ENCODE measurements at places on chromosomes 5 and 9. TPM values are rescaled to one million over a fixed set of nuclear protein-coding genes. Genes with fewer than 3 reads are reported as not detected.

GRCh38 chr9:87193925-87194868, 246.9 kb upstream of the GAS1 start:
- no peaks in the 10 kb centered on the region for H3K36me3 ChIP-seq
- DNase-seq: no peak
- H3K27ac ChIP-seq: no peak overlapping the region
- H3K27me3 ChIP-seq: peaks cover 13% of the 10 kb centered on the region
- no peaks in the 10 kb centered on the region for H3K4me1 ChIP-seq

- no peak overlapping the region for H3K4me3 ChIP-seq
- no peaks in the 10 kb centered on the region for H3K4me1 ChIP-seq
- DNase-seq: no peak
- H3K27me3 ChIP-seq: no peaks in the 10 kb centered on the region
- H3K36me3 ChIP-seq: no peaks in the 10 kb centered on the region
Measured at GRCh38 chr9:70168521-70168920, 90.3 kb upstream of the SMC5 start.

The KIAA1958 gene
- total RNA-seq: 11.8 TPM

DNA sequence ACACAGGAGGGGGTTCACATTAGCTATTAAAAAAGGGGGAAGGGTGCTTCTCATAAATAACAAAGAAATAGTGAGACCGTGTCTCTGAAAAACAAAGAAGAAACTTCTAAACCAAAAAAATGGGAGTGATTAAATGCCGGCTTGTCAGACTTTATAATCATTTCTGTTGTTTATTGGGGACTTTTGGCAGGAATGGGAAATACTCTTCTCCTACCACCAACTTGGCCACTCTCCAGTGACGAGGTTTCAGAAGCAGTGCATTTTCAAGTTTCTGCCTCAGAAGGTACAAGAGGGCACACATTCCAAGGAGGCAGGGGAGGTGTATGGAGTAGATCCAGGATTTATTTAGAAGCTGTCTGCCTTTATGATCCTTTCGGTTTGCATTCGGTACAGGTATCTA, 46.2 kb downstream of the LIX1 start:
- no peak overlapping the region for H3K4me3 ChIP-seq
- DNase-seq: no peak

The PCDHGA5 gene
- 0.13 TPM for total RNA-seq

DNA sequence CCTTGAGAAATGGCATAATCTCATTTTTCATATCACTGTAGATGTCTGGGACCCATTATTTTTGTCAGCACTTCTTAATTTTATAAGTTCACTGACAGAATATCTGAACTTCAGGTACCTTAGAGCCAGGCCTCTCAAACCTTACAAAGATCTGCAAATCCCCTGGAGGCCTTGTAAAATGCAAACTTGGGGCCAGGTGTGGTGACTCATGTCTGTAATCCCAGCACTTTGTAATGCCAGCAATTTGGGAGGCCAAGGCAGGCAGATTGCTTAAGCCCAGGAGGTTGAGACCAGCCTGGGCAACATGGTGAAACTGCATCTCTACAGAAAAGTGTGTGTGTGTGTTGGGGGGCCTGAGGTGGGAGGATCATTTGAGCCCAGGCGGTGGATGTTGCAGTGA, 30.8 kb downstream of the RASGRF2 start:
- H3K4me3 ChIP-seq: no peak overlapping the region
- peaks cover 77% of the 10 kb centered on the region for H3K4me1 ChIP-seq
- no peak for DNase-seq
- no peak overlapping the region for H3K27ac ChIP-seq
